ENCODE measurements at places on chromosomes 16 and 17.

DNA sequence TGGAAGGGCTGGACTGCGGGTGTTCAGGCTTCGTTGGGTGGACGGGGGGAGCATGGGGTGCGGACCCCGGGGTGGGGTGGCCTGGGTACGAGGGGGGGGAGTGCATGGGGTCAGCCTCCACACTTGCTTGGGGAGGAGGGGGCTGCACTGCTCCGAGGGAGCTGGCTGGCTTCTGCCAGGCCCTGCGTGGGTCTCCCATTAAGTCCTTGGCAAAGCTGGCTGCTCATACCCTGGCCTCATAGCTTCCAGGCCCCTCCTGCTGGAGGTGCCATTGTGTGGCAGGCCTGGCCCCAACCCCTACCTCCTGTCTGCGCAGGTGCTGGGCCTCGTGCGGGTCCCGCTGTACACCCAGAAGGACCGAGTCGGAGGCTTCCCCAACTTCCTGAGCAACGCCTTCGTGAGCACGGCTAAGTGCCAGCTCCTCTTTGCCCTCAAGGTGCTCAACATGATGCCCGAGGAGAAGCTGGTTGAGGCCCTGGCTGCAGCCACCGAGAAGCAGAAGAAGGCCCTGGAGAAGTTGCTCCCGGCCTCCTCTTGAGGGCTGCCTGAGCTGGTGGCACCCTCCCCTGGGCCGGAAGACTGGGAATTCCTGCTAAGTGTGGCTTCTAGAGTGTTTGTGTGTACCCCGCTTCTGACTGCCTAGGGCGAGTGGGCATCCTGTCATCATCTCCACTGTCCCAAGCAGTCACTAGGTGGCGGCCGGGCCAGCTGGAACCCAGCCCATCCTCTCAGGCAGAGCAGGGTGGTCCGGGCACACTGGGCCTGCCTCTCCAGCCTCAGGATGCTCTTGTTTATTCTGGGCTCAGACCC, 1.5 kb downstream of the NUDT16L1 start:
- no peak for DNase-seq

DNA sequence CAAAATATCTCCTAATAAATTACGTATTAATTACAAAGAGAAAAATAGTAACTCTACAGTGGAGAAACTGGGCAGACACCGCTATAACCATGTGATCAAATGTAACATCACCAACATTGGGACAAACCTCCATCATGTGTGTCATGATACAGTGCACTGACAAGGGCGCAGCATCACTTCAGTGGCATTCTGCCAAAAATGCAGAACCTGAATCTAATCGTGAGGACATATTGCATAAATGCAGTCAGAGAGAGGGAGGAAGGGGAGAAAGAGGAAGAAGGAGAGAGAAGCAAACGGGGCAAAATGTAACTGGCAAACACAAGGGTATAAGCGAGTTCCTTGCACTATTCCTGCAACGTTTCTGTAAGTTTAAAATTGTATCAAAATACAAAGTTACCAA, 74.2 kb upstream of the MARCHF10 start:
- no peak for DNase-seq

GRCh38 chr17:55510986-55511721, at the start of gene SMIM36:
Gene SMIM36 (minus strand): TSS chr17:55511452.
- no peak for DNase-seq

DNA sequence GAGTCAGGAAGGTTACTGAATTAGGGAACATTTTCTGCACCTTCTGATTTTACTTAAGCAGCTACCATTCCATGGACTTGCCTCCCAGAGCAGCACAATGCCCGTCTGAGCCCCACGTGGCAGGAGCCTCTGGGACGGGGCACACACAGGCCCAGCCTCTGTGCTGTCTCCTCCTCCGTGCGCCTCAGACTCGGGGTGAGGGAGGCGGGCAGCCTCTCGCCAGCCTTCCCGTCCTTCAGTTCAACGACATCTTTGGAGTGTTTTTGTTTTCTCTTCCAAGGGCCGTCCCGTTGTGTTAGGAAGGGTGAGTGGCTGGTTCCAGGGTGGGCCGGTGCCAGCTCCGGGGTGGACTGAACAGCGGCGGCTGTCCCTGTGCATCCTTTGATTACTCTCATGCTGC, 31.8 kb downstream of the NDEL1 start:
- no peak for DNase-seq

GRCh38 chr17:27980043-27980442, 62.4 kb upstream of the NLK start:
- no peak for DNase-seq

- DNase-seq: no peak
Observed at GRCh38 chr17:56887105-56887504, 26.7 kb downstream of the TRIM25 start.

- DNase-seq: peak; percentile 66
Observed at GRCh38 chr16:85114909-85115567, 2.8 kb upstream of the CIBAR2 start.

GRCh38 chr17:40952154-40952553, 14.6 kb downstream of the KRT39 start:
- DNase-seq: no peak

GRCh38 chr17:78831688-78832540, 8.7 kb downstream of the USP36 start:
- no peak for DNase-seq

DNA sequence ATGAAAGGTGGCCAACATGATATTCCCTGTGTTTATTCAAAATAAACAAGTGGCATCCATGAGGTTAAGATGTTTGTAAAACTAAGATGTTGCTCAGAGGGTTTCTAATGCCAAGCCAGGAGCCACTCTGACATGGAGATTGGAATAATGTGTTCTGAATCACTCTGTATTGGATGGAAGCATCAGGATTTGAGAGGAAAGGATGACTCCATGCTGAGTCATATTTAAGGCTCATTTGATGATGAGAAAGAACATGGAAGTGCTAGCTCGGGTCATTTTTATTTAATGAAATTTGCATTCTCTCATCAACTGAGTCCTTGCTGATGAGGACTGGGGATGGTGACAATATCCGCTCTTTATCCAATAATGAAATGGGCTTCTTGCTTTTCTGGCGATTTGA, 6.2 kb downstream of the VAT1L start:
- DNase-seq: no peak

DNA sequence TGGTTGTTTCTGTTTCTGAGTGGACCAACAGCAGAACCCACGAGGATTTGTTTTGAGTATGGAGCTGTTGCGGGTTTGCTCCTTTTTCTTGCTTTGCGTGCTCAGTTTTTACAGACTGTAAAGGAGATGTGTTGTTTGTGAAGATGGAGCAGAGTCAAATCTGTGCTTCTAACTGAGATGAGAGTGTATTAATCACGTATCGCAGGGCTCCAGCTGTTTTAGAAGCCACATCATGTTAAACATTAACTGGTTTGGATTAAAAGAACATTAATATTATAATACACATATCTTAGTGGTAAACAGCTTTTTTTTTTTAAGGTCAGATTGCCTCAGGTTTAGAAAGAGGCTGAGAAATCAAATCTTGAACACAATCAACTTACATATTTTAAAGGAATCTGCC, 69.4 kb downstream of the YPEL2 start:
- DNase-seq: no peak

GRCh38 chr17:78365561-78366108, 5.8 kb upstream of the SOCS3 start:
- DNase-seq: no peak

GRCh38 chr17:20189302-20189701, 180.1 kb downstream of the SPECC1 start:
- DNase-seq: no peak

GRCh38 chr16:23345237-23345636, 43.1 kb downstream of the SCNN1B start:
- no peak for DNase-seq

- no peak for DNase-seq
Observed at GRCh38 chr16:16116841-16117240, 106.5 kb downstream of the ABCC6 start.

- DNase-seq: no peak
Observed at GRCh38 chr17:42378959-42379594, 9.2 kb downstream of the STAT3 start.

DNA sequence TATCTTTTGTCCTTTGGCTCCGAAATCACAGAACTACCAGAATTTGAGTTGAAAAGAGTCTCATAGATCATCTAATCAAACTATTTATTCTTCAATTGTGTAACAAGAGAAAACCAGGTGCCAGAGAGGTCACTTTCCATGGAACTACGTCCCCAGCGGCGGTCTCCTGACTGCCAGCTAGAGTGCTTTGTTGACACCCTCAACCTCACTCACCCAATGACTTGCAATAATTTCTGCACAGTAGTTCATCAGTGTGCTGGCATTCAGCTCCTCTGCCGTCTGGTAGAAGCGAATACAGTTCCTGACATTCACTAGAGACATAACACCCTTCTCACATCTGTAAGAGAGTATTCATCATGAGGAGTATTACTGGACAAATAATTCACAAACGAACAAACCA, 54.2 kb downstream of the ANKFY1 start:
- no peak for DNase-seq

- no peak for DNase-seq
Observed at GRCh38 chr17:30290696-30291542, 825 bp downstream of the BLMH start.

DNA sequence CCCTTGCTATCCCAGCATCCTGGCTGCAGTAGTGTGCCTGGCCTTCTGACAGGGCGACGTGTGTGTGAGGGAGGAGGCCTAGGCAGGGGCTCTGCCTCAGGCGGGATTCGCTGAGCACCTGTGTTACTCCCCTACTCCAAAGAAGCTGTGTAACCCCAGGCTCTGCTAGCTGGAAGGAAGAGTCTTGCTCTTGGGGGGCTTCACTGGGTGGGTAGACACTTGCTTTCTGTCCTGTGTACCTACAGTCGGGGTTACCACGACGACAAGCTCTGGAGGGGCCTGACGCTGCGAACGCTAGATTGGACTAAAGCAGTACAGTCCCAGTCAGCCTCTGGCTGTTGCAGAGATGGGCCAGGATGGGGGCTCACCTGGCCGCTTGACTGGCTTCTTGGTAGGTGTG, 9.5 kb downstream of the EXOC7 start:
- no peak for DNase-seq

DNA sequence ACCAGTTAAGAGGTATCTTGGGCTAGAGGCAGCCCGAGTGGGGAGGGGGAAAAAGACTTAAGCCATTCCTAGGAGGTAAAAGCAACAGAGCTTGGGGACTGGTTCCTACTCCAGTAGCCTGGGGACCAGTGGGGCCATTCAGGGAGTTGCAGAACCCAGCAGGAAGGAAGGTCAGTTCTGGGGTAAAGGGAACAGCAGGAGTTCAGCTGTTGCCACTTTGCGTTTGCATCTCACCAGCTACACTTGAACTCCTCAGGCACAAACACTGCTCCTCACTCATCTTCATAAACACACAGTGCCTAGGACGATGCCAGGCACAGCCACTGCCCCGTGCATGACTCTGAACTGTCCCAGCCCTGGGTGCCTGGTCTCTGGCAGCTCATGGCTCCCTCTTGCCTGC, 4.0 kb downstream of the HAP1 start:
- no peak for DNase-seq

DNA sequence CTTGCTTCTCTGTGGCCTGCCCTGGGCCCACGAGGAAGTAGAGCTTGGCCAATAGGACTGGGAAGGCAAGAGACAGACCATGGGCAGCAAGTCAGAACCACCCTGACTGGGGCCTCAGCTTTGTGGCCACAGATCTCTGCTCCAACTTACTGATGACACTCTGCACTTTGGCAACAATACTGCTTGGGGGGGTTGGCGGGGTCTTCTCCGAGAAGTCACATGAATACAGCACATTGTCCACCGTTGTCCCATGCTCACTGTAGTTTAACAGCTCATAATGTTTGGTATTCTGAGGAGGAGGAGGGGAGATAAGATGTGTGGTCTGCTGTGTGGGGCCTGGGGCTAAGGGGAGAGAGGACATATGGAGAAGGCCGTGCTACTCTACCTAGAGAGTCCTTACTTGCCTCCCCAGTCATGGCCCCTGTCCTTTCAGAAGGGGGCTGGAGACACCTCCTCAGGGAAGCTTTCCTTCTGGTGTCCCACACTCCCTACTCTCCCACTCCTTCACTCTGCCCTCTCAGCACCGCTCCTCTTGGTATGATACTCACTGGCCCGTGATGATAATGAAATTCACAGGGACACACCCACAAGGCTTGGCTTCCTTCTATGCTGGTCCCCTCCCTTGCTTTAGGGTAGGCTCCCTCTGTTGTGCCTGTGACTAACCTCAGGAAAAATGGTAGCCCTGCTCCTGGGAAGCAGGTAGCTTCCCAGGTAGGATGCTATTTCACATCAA, 4.0 kb upstream of the DHRS13 start:
- no peak for DNase-seq

DNA sequence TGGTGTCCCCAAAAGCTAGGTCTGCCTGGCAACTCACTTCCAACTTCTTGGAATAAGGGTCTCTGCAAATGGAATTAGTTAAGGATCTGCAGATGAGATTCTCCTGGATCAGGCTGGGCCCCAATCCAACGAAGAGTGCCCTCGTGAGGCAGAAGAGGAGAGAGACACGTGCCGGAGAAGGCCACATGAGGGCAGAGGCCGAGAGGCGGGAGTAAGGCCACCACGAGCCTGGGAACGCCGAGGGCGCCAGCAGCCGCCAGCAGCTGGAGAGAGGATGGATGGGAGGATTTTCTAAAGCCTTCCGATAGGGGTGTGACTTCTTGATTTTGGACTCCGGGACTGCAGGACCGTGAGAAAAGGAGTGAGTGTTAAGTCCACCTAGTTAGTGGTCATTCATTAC, 76.3 kb downstream of the JPH3 start:
- DNase-seq: no peak

GRCh38 chr17:42111871-42112551, 503 bp downstream of the DHX58 start:
- no peak for DNase-seq

DNA sequence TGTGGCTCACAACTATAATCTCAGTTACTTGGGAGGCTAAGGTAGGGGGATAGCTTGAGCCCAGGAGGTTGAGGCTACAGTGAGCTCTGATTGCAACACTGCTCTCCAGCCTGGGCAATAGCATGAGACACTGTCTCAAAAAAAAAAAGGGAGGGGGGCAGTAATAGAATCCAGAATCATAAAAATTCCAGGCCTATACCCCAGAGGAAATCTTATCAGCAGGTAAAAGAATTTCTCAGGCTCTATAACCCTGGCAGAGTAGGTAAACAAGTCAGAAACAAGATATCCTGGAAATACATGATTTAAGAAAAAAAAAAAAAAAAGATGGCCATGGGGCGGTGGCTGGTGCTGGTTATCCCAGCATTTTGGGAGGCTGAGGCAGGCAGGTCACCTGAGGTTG, 12.9 kb downstream of the SPAG9 start:
- no peak for DNase-seq

DNA sequence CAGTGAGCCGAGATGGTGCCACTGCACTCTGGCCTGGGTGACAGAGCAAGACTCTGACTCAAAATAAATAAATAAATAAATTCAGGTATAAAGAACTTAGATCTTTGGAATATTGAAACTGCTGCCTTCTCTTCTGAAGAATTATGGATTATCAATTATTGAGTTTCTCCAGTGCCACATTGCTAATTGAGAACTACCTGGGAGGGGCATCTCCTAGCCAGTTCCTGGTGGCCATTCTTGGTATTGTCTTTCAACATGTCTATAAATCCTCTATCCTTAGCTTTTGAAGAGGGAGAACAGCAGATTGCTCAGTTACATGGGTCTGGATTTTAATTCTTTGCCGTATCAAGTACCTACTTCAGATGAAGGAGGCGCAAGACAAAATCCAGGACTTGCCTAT, 29.2 kb downstream of the CALCOCO2 start:
- no peak for DNase-seq
